ENCODE measurements at places on chromosomes 5 and 9.

GRCh38 chr9:115597330-115597895 lies 479.5 kb upstream of the TNC start:
- DNase-seq, result no peak

- DNase-seq, result peak; percentile 76
These were observed 11.2 kb downstream of the MSANTD3 start for GRCh38 chr9:100437860-100438805.

GRCh38 chr9:127162046-127162863 lies 39.8 kb upstream of the ANGPTL2 start:
- DNase-seq, result no peak

DNA sequence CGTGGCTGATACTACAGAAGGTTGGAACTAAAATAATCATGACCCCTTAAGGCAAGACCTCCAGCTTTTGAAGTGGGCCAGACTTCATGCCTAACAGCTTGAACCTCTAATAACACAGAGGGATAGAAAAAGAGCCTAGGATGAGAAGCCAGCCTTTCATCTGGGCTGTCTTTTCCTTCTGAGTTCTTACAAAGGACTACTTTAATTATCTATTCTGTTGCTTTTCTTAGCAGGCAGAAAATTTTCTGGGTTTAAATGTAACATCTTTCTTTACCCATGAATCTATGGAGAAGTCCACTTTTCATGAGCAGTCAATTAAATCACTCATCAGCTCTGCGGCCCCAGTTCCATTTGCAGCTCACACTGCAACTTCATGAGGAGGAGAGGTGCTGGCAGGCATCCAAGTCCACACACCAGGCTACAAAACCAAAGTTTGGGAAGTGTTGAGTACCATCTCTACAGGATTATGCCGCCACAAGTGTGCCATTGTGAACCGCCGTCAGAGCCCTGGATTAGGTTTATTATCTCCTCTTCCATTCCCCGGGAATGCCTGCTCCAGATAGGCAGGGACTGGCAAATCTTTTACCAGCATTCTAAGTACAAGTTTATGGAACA lies 192.0 kb downstream of the TLE4 start:
- DNase-seq, result peak; percentile 28

- peak; percentile 31 for DNase-seq
These were observed 46.2 kb downstream of the IARS1 start for GRCh38 chr9:92247296-92247695.

GRCh38 chr5:60387051-60387440 lies 312.9 kb downstream of the DEPDC1B start:
- no peak for DNase-seq

GRCh38 chr5:178126556-178126955 lies 4.3 kb upstream of the RMND5B start:
- DNase-seq, result no peak

DNA sequence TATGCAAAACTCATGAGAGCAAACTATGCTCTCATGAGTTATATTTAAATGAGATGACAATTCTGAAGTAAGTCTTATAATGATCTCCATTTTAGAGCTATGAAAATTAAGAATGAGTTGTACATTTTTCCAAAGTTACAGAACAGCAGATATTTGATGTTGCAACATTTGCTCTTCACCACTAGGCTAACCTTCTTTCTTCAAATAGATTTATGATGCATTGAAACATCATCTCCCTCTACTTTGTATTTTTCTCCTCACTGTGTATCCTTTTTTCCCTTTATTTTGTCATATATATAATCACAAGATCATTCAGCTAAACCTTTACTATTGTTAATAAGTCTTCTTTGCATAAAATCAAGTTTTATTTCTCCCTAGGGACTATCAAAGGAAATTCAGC lies 497.7 kb upstream of the TYRP1 start:
- no peak for DNase-seq

- no peak for DNase-seq
These were observed 128.0 kb downstream of the SPATA31D1 start for GRCh38 chr9:82116556-82116955.

GRCh38 chr9:87138128-87139040 lies 191.1 kb upstream of the GAS1 start:
- DNase-seq, result no peak

DNA sequence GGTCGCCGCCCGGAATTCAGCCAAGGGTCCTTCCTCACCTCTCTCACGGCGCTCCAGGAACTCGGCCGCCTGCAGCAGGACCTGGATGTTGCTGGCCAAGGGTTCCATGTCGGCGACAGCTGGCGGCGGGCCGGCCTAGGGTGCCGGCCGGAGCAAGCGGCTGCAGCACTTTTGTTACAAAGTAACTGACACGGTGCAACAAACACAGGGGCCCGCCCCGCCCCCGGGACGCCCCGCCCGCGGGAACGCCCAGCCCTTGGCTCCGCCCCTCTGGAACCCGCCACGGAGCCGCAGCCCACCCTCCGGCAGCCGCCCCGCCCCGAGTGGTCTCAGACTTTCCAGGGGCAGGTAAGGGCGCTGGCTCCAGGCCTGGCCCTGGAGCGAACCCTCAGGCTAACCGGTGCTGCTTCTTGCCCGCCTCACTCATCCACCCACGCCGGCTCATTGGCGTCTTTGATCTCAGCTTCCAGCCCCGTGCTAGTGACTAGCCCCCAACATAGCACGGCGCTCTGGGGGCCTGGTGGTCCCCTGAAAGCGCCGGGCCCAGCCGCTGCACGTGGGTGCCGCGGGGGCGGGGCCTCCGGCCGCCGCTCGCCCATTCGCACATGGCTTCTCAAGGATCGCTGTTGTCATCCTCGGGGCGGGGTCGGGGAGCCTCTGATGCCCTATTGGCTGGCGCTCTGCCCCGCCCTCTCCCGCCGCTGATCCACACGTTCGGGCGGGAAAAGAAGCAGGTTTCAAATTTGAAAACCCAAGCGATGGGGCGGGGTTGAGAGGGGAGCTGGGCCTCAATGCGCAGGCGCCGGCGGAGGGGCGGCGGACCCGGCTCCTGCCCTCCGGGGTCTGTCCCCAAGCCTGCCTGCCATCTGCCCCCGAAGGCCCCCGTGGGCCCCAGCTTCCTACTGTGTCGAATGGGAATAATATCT lies at the start of gene MXD3:
MXD3 (minus strand) TSS at position 176 of the 926 bp plus-strand sequence; CDS start at position 108, 68 bp downstream.
- DNase-seq, result peak; percentile 95

- DNase-seq, result no peak
These were observed 117.7 kb upstream of the FER start for GRCh38 chr5:108629779-108630528.

DNA sequence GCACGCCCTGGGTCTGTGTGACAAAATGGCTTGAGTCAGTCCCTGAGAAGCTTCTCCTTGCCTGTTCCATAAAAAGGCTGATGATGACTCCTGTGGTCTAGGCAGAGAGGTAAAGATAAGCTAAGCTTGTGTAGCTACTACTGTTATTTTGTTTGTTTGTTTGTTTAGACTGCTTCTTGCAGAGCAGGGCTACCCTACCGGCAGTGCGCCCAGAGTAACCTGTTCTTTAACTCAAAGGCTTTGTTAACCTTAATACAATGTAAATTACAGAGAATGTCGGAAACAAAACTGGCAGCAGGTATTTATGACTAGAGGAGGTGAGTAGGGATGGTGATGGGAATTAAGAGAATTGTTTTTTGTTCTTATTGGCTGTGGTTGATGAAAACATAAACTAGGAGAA lies 87.6 kb downstream of the F2RL2 start:
- DNase-seq, result no peak

DNA sequence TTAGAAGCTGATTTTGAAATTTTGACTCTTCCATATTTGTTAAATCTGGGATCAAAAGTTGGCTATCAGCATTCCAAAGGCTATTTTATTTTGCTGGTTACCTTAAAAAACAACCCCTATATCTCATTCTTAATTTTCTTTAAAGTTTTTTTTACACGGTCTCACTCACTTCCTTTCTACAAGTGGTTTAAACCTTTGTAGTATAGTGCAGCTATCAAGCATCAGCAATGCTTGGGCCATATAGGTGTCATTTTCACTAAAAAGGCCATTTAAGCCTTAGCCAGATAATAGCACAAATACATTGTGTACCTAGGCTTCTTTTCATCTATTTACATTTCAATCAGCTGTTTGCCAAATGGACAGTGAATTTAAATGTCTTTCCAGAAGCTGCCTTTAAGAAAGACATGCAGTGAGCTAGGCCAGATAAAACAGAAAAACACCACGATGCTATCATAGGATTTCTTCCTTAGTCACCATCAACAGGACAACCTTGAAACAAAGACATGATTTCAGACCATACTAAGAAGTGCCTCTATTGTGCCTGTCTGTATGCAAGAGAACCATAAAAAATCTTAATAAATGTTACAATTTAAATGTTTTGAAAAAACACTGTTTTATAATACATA lies 104.2 kb downstream of the RAPGEF6 start:
- DNase-seq, result no peak

DNA sequence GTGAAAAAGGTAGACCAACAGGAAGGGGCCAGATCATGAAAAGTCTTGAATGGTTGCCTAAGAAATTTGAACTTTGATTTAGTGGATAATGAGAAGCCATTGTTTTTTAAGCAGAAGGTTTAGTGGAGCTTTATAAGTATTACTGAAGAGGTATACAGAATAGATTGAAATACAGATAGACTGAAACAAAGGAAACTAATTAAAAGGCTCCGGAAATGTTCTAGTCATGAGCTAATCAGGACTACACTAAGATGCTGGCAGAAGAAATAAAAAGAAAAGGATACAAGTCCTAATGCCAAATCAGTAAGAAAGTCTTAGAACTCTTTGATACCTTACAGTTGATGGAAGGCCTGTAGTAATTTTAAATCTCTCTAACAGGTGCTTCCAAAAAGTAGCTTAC lies 45.7 kb upstream of the RFX3 start:
- DNase-seq, result no peak

DNA sequence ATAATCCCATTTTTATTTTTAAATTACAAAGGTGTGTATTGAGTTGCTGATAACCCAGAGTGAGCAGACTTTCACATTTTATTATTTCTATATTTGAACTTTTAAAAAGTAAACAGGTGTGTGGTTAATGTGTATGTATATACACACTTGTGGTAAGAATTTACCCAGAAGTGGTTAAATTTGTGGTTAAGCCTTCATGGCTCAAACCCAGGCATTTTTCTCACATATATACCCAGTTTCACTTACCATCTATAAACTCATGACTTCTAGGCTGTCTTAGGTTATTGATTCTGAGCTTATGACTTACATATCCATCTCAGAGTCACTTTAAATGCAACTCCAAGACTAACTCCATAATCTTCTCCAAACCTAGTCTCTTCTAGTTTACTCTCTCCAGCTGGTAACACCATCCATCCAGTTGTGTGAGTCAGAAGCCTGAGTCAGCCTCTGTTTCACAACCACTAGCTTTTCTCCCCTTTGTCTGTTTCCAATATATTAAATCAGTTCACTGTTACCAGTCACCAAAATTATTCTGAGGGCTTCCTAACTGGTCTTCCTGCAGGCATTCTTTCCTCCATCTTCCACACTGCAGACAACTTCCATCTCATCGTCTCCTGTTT lies 20.2 kb downstream of the ZBED3 start:
- DNase-seq, result peak; percentile 83

DNA sequence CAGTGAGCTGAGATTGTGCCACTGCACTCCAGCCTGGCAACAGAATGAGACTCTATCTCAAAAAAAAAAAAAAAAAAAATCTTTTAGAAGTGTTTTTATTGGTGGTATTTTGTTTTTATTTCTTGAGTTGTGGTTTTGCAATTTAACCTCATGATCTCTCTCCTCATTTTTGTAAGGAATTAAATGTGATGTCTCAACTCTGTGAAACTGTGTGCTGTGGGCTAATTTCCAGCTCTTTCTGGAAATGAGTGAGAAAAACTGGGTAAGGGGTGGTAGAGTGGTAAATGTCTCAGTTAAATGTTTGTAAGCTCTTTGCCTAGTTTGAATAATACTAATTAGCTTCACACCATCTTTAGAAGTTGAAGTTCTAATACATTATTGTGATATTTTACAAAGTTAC lies 29.0 kb downstream of the ACO1 start:
- DNase-seq, result no peak

DNA sequence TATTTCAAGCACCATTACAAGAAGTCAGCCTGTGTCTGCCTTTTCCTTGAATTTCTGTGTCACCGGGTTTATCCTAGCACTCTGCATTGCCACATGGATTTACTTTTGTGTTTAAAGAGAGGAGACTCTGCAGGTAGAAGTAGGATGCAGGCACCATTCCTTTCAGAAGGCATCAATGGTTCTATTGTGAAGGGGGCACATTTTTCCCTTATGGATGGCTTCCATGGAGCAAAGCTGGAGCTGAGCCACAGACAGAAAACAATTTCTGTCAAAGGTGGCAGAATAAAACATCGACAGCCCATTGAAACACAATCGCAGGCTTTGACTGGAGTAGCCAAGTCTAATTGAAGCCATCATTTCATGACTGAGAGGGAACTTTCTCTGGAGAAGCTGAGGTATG lies 288.0 kb upstream of the ANKH start:
- no peak for DNase-seq

GRCh38 chr9:34140853-34141252 lies 14.4 kb upstream of the DCAF12 start:
- DNase-seq, result no peak

- DNase-seq, result no peak
These were observed 430 bp upstream of the MSH3 start for GRCh38 chr5:80654054-80654390.

DNA sequence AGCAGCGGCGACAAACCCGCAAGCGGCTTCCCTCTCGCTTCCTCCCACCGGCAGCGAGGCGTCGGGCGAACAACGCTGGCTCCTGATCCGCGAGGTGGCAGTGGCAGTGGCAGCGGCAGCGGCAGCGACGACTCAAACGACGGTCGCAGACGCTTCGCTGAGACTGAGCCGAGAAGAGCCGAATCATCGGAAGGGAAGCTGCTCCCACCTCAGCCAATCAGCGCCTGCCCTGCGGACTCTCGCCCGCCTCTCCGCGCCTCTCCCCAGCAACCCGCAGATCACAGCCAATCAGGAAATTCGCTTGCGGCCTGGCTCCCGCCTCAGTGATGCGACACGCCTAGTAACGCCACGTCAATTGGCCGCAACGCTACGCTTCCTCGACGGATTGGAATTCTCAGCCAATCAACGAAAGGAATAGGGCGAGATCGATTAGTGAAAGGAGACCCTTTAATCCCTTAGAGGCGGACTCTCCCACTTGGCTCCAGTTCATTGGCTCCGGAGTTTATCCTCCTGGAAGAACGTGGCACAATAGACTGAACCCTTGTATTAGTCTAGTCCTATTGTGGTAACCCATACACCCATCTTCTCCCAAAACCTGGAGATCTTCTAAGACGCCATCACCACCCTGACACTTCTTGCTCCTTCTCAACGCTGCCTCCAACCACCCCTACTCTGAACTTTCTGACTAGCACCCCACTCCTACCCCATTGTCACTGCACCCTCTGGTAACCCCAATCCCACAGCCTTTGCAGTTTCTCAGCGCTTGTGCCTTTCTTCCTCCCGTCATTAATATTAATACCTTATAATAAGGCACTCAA lies at the start of gene VCP:
VCP (minus strand) TSS at position 165 of the 818 bp plus-strand sequence. CDS start 272 bp downstream, outside the sequence.
- peak; percentile 100 for DNase-seq

GRCh38 chr9:81984928-81985327 lies 3.6 kb upstream of the SPATA31D1 start:
- peak; percentile 18 for DNase-seq

GRCh38 chr5:92777421-92777820 lies 803.6 kb downstream of the NR2F1-AS1 start:
- no peak for DNase-seq

GRCh38 chr9:135704483-135704882 lies 2.5 kb downstream of the KCNT1 start:
- DNase-seq, result no peak

All from fibroblast of upper back skin (primary cell).